A549 (cell line): ENCODE measurements at places on chromosomes 7 and 10. TPM values are rescaled to one million over a fixed set of nuclear protein-coding genes. Genes with fewer than 3 reads are reported as not detected.

Gene TDRD1
- polyA plus RNA-seq, result not detected in 3 replicates

Gene SPDYE5
- polyA plus RNA-seq, result not detected in 3 replicates

Gene ANKRD1
- polyA plus RNA-seq, result 6.8 to 14.0 TPM (median 10.7 TPM) in 3 replicates

GRCh38 chr7:54774785-54775740, 16.1 kb upstream of the SEC61G start:
- DNase-seq, result no peak

DNA sequence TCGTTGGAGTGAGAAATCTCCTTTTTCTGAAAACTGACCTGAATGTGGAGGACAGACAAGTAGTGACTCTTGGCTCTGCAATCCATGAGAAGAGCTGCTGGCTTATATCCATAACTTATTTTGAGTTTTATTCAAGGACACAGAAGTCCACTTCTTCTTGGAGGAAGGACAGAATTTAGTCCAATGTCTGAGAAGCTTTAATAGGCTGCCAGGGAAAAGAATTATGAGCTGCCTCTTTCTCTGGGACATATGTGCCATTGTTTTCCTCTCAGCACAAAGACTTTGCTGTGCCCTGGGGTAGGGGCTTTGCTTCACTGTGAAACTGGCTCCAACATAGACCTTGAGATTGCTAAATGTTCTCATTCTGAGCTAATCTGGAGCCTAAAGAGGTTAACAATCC, 20.5 kb upstream of the AOC1 start:
- DNase-seq, result no peak

- DNase-seq, result no peak
Measured at GRCh38 chr7:158753900-158754299, 49.3 kb upstream of the NCAPG2 start.

DNA sequence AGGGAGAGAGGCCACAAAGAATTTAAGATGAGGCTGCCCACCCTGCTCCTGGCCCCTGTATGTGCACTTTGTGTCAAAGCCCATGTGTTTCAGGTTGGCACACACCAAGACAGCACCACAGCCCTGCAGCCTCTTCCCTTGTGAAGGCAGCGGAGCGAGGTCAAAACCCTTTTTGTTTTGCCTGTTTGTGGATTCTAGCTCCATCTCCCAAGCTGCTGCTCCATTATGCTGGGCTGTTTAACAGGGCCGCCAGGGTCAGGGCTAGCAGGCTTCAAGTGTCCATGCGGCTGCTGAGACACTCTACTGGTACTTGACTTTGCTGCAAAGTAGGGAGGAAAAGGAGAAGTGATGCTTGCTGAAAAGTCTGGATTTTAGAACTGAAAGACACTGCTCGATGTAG, 142.3 kb upstream of the EFCAB10 start:
- DNase-seq, result no peak

GRCh38 chr10:124997306-124997705, 55.4 kb downstream of the ZRANB1 start:
- DNase-seq, result no peak

DNA sequence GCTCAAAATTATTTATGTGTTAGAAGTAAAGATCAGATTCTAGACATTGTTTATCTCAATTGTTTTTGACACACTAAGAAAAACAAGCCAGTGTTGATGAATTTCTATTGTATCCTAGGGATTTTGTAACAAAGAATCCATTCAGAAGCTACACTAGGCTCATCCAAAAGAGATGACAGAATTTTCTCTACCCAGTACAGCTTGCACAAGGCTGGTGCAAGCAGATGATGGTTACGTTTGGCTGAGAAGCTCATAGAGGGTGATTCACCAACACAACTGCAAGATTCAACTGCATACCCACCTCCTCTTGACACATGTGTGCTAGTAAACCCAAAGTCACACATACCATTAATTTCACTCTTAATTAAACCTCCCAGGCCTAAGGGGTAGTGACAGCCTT, 20.8 kb downstream of the GRM3 start:
- no peak for DNase-seq

DNA sequence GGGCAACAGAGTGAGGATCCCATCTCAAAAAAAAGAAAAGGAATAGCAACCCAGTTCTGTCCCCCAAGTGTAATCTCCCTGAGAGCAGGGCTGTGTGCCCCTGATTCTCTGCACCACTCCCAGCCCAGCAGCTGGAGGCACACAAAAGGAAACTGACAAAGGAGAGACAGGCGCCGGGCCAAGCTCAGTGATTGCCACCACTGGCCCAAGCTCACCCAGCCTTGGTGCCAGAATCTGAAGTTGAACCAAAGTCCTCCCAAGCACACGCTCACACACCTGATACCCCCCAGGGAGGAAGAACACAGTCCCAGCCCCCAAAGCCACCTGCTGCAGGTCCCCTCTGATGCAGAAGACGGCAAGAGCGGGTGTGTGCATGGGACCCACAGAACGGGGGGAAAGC, 50.3 kb downstream of the TNRC18 start:
- no peak for DNase-seq

DNA sequence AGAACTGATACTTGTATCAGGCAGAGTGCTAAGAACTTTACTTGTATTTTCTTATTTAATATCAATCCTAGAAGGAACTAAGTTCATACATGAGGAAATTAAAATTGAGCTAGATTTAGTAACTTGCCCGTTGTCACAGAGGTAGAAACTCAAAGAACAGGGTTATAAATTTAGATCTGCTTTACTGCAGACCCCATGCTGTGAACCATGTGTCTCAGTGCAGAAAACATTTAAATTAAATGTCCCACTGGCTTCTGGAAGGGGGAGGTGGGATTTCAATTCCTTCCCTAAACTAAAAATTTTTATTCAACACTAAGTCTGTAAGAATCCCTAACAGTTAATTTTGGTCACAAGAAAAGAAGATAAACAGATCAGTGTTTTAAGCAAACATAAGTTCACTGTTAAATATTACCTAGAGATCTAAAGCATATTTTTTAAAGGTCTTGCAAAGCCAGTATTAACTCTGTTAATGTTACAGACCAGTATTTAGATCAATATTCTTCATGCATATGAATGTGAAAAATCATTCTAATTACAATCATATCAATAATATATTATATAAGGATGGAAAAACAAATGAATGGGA, 23.1 kb downstream of the WASL start:
- no peak for DNase-seq

DNA sequence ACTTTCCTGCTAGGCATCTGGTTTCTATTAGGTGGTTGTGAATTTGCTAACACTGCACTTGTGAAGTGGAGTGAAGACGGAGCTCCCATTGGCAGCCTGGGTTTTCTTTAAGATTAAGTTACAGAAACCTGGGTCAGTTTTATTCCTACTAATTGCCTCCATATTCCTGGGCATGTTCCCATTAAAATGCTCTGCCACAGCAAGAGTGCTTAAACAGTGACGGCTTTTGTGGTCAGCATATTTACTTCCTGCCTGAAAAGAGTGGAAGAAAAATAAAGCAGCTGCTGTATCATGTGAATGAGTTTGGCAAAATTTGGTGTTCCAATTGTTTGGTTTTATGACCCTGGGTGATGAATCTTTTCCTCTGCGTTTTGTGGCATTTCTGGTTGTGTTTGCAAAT, 96.9 kb upstream of the PLXDC2 start:
- DNase-seq, result no peak
